CD4-positive, alpha-beta memory T cell (primary cell): ENCODE measurements at places on chromosomes 2 and 18.

GRCh38 chr2:2708575-2709430, 377.7 kb upstream of the MYT1L start:
- no peak for DNase-seq

- no peak for DNase-seq
Measured at GRCh38 chr18:37671119-37671518, 105.5 kb upstream of the CELF4 start.

- no peak for DNase-seq
Measured at GRCh38 chr2:44652701-44653100, 288.8 kb upstream of the SIX3 start.

- DNase-seq = no peak
Measured at GRCh38 chr2:158115202-158115767, 13.6 kb downstream of the UPP2 start.

DNA sequence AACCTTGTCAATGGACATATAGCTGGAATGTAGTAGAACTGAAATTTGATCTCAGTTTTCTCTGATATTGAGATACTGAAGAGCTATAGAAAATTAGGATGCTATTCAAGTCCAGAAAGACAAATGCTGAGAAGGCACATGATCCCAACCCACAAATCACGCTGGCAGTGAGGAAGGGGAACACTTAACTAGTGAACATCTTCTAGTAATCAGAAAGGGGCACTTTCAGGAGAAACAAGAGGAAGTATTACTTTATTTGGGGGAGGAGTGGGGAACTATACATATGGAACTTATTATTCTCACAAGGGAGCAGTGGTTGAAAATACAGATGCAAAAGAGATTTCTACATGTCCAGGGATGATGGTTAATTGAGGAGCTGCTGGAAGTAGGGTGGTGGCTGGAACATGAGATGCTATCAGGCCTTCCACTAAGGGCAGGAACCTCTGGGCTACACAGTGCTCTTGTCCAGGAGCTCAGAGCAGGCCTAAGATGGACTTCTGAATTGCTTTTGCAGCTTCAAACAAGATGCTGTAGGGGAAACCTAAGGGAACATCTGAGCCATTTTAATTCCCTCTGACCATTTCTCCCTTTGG, 79.3 kb downstream of the TGFA start:
- no peak for DNase-seq

GRCh38 chr18:2050702-2051201, 520.6 kb downstream of the METTL4 start:
- no peak for DNase-seq

- DNase-seq = peak; percentile 47
Measured at GRCh38 chr2:20447437-20448245, 767 bp downstream of the RHOB start.

DNA sequence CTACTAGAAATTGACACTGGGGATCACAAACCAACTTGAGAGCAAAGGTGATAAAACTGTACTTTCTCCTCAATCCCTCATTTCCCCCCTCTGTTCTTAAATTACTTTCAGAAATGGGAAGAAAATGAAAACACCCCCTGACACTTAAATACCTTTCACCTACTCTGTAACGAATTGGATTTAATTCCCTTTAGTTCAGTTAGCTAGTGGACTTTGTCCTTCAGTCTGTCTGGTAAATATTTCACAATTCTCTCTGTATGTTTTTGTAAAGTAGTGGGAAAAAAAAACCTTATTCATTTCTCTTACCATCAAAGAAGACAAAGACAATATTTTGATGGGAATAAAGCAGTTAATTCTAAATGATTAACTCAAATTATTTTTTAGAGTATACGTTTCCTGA, 85.7 kb downstream of the CDH2 start:
- no peak for DNase-seq

DNA sequence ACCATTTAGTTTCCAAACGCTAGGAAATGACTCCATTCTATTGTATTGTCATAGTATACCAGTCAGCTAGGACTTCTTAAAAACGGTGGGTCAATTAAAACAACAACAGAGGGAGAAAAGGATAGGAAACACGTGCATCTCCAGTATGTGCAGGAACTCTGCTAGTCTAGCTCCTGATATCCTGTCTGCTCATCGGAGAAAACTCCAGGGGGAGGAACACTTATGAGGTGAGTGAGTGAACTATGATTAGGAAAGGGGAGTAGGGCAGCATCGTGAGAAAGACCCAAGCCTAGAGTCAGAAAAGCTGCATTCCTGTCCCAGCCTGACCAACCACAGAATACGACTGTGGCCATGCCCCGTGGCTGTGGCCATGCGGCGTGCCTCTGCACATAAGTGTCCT, 34.2 kb downstream of the DTNB start:
- no peak for DNase-seq

- peak; percentile 78 for DNase-seq
Measured at GRCh38 chr2:37635504-37636380, 35.7 kb downstream of the CDC42EP3 start.

- peak; percentile 1 for DNase-seq
Measured at GRCh38 chr2:157722580-157723234, 94.0 kb upstream of the ACVR1C start.

- no peak for DNase-seq
Measured at GRCh38 chr2:39484620-39485495, 47.8 kb upstream of the MAP4K3 start.

GRCh38 chr2:221999717-222000116, 299.1 kb downstream of the PAX3 start:
- no peak for DNase-seq

DNA sequence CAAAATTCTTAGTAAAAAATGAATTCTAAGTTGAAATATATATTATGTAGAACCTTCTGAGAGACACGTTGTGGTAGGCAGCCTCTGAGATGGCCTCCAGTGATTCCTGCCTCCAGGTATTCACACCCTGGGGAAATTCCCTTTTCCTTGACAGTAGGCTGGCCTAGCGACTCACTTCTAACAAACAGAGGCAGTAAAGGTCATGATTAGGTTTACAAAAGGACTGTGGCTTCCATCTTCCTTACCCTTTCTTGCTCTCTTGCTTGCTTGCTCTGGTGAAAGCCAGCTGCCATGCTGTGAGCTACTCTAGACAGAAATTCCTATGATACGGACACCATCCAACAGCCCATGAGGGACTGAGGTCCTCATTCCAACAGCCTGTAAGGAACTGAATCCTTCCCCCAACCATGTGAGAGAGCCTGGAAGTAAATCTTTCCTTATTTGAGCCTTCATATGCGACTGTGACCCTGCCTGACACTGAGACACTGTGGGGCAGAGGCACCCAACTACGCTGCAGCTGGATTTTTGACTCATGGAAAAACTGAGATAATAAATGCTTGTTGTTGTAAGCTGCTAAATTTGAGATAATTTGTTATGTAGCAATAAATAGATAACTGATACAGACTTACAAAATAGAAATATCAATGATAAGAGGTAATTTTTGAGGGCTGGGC, 32.7 kb upstream of the SERTAD2 start:
- DNase-seq = no peak

GRCh38 chr2:241228081-241228859, 39.8 kb downstream of the ANO7 start:
- DNase-seq = no peak

DNA sequence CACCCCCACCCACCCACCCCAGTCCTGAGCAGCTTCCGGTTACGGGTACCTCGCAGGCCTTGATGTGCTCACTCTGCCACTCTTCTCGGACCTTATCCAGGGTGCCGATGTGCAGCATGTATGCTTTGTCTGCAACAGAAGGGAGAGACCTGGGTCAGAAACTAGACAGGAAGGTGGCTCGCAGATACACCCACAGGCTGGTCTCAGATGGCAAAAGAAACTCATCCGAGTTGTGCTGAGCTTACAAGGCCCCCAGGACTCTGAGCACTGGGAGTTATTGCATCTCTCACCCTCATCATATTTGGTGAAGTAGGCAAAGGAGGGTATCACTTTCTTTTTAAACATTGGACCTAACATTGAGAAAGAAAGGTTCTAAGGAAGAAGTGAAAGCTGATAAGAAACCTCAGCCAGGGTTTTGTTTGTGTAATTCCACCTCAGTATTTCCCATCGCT, 30.6 kb upstream of the EPG5 start:
- peak; percentile 10 for DNase-seq

DNA sequence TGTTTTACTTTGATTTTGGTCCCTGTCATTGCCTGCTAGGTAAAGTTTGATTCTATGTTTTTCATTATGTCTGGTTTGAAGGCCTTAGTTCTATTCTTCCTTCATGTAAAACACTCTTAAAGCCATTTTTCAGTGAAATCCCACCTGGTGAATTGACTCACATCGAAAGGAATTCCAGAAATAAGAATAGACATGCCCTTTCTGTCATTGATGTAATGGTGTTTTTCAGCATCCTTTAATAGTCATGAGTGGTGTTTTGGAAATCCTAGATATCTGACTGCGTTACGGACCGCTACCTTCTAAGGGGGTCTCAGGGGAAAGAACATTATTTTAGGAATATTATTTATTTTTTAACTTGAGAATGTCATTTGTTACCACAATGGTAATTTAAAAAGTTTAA, 104.5 kb upstream of the ZEB2 start:
- DNase-seq = no peak

GRCh38 chr2:234137400-234138014, 87.0 kb downstream of the SPP2 start:
- DNase-seq = peak; percentile 41

DNA sequence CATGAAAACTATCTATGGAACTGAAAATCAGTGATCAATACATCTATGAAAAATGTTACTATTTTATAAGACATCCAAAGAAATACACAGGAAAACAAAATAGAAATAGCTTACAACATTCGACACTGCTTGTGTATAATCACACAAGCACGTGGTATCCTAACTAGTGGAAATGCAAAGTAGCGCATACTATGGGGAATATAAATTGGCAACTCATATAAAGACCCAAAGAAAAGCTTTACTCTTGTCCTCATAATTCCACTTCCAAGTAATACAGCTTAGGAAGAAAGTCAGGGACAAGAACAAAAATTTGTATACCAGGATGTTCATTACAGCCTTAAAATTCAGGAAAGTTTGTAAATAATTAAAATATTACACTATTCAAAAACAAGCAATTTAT, 384.6 kb downstream of the NRXN1 start:
- no peak for DNase-seq

- no peak for DNase-seq
Measured at GRCh38 chr2:76759634-76760366, 762.4 kb downstream of the LRRTM4 start.

GRCh38 chr18:78993014-78993926, 13.7 kb downstream of the SALL3 start:
- no peak for DNase-seq

GRCh38 chr2:203809991-203810510, 57.5 kb upstream of the CTLA4 start:
- no peak for DNase-seq

DNA sequence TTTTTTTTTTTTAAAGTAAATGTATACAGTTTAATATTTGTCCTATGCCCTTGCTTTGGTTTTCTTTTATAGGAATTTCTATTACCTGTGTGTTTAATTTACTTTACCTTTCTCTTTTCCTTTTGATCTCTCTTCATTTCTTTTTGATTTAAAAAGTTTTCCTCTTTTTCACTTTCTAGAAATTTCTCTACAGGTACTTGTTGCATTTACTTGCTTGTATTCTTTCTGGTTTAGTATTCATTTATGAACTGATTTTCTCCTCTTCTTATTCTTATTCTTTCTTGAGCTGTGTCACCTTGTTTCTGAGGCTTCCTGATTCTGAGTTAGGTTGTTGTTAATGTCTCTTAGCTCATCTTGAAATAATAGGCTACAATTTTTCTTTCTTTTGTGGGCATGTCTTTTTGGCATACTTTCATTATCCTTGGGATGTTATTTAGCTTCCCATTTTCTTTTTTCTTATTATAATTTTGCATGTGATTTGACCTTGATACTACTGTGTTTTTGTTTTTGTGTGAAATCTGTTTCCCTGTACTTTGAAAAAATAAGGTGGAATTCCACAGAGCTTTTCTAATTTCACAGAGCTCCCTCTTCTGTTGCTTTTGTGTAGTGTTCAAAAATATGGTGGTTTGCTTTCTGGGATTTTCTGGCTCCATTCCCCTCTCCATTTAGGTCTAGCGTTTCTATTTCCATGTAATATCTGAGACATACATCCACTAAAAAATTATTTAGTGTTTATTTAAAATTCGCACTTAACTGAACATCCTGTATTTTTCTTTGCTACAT, 25.5 kb upstream of the ALMS1 start:
- no peak for DNase-seq

- no peak for DNase-seq
Measured at GRCh38 chr2:43102366-43103092, 123.9 kb downstream of the ZFP36L2 start.

DNA sequence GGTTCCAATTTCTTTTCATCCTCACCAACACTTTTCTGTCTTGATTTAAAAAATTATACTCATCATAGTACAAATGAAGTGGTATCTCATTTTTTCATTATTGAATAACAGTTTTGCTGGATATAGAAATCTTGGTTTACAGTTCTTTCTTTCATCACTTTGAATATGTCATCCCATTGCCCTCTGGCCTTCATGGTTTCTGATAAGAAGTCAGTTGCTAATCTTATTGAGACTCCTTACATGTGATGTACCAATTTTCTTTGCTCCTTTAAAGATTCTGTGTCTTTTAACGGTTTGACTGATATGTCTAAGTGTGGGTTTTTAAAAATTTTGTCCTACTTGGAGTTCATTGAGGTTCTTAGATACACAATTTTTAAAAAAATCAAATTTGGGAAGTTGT, 35.0 kb downstream of the SLC3A1 start:
- no peak for DNase-seq

GRCh38 chr2:138432971-138433370, 68.6 kb upstream of the SPOPL start:
- DNase-seq = no peak

DNA sequence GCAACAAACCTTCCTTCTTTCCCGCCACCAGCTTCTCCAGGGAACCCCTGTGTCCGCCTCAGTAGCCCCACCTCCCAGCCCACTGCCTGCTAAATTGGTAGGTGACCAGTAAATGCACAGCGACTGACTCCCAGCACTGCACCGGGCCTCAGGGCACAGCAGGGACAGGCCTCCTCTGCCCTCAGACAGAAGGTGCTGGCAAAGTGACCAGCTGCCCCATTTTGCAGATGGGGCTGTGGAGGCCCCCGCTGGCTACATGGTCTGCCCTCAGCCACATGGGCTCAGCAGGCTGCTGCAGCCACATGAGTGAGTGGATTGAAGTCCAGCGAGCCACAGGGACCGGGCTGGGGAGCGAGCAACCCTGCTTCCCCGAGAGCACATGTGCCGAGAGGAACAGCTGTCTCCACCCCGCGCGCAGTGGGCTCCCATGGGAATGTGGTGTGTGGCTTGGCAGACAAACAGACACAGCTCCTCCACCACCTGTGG, 7.8 kb upstream of the NPPC start:
- no peak for DNase-seq

GRCh38 chr2:48578313-48578712, 39.3 kb upstream of the GTF2A1L start:
- DNase-seq = no peak

GRCh38 chr2:207108440-207108839, 57.3 kb downstream of the KLF7 start:
- DNase-seq = no peak

- DNase-seq = no peak
Measured at GRCh38 chr2:30775833-30776232, 31.4 kb downstream of the CAPN13 start.
